SHP77 treated with DMSO at 0.1 percent for 48 hours (cell line): ENCODE measurements at places on chromosomes 6 and 20.

DNA sequence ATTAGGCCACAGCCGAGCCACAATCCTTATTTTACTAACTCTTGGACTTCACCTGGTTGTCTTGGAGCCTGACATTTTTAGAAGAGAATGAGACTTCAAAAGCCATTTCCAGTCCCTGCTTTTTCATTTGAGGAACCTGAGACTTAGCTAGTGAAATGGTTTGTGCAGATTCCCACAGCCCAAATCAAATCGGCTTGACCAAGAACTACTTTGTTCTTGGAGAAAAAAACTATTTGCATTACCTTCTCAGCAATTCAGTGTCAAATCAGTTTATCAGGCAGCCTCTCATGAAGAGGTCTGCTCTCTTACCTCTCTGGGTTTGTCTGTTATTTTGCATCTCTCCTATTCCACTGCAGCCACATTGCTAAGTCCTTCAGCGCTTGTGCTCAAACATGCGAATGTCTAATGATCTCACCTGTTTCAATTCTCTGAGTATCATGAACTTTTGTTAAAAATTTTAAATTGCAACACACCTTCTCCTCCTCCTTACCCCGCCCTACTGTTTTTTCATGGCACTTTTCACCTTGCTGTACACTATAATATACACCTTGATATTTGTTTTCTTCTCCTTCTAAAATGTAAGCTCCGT, 573 bp upstream of the IFNGR1 start:
- DNase-seq, result no peak

GRCh38 chr6:25224242-25224641, 54.9 kb upstream of the CARMIL1 start:
- DNase-seq, result no peak

GRCh38 chr6:129440691-129441090, 269.3 kb downstream of the ARHGAP18 start:
- DNase-seq, result no peak

- DNase-seq, result no peak
Measured at GRCh38 chr6:78629154-78629721, 238.1 kb upstream of the IRAK1BP1 start.

- no peak for DNase-seq
Measured at GRCh38 chr6:51528556-51528955, 558.9 kb downstream of the PKHD1 start.

- DNase-seq, result no peak
Measured at GRCh38 chr20:560680-561079, 17.1 kb upstream of the CSNK2A1 start.
